ENCODE measurements at places on chromosomes 2 and 18.

- DNase-seq = no peak
Measured at GRCh38 chr2:137205324-137205723, 440.0 kb downstream of the THSD7B start.

DNA sequence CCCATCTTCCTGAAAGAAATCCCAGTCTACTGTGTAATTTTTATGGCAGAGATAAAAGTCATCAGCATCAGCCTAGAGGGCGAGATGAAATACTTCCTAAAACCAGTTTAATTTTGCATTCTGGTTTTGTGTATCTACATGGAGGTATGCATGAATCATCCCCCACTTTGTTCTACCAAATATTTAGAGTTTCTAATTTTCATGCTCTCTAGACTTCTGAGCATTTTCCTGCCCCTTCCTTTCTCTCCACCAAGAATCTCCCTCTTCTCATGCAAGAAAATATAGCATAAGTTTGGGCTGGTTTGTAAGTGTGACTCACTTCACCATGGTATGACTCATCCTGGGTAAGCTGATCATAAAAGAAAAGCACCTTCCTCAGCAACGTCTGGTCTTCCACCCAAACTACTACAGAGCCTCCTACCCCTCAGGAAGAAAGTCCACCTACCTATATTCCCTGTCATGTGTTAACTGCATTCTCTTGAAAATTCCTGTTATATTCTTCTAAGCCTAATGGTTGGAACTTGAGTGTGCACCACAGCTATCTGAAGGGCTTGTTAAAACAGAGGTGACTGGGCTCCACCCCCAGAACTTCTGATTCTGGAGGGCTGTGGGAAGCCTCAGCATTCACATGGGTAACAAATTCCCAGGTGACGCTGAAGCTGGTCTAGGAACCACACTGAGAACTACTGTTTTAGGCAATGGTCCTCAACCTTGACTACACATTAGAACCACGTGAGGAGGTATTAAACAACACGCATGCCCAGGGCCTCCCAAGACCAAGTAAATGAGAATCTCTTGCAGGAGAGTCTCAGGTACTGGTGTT, 37.4 kb upstream of the RAPGEF4 start:
- no peak for DNase-seq

DNA sequence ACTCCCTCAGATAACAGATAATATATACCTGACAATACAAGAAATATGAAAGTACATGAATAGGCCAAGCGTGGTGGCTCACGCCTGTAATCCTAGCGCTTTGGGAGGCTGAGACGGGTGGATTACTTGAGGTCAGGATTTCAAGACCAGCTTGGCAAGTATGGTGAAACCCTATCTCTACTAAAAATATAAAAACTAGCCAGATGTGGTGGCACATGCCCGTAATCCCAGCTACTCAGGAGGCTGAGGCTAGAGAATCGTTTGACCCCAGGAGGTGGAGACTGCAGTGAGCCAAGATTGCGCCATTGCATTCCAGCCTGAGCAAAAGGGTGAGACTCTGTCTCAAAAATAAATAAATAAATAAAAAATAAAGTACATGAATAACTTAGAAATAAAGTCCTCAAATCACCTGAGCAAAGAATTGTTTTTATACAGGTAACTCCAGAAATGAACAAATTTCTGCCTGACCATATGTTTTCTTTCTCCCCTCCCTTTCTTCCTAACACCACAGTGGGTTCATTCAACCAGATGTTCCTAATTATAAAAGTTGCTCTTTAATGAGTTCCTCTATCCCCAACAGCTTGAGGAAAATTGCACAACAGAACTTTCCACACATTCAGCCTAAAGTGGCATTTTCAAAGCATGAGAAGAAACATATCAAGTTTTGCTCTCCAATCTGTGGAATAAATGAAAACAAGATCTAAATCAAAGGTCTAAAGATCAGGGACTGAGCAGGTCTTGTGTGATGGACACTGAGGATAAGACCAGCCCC, 33.6 kb upstream of the AP1S3 start:
- DNase-seq = no peak

DNA sequence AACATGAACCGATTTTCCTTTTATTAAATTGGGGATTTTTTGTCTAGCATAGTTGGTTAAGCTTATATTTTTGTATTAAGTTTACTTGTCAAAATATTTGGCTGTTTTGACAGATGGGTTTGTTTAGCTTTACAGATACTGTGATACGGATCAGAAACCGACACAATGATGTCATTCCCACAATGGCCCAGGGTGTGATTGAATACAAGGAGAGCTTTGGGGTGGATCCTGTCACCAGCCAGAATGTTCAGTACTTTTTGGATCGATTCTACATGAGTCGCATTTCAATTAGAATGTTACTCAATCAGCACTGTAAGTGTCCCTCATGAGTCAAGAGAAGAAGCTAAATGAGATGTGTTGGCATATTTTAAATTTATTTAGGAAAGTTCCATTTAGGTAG, 8.5 kb downstream of the PDK1 start:
- no peak for DNase-seq

GRCh38 chr2:106073678-106074406, 120.3 kb downstream of the UXS1 start:
- DNase-seq = no peak

DNA sequence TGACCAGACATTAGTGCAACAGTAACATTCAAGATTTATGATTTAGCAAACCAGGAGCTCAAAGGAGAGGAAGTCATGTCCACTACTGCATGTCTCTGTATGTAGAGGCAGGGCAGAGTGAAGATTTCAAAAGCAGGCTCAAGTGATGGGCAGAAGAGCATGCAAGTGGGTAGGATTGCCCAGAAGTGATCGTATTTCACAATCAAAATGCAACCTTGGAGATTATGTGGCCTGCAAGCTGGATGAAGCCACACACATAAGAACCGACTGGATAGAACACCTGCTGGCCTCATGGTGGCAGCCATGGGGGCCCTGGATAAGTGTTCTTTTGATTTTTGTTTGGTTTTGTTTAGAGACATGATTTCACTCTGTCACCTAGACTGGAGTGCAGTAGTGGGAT, 286.8 kb upstream of the RAB12 start:
- no peak for DNase-seq
